ENCODE measurements at places on chromosomes 2 and 18. TPM values are rescaled to one million over a fixed set of nuclear protein-coding genes. Genes with fewer than 3 reads are reported as not detected.

Gene SH2D6
- not detected for total RNA-seq

- no peaks in the 10 kb centered on the region for H3K27me3 ChIP-seq
- peaks cover 8% of the 10 kb centered on the region for H3K4me1 ChIP-seq
- H3K4me3 ChIP-seq, result no peak overlapping the region
- H3K27ac ChIP-seq, result no peak overlapping the region
Observed at GRCh38 chr2:238596571-238597551, 170.1 kb downstream of the ASB1 start.

GRCh38 chr2:54634021-54634420 is 89.4 kb upstream of the EML6 start:
- H3K4me1 ChIP-seq, result peaks cover 15% of the 10 kb centered on the region
- no peak overlapping the region for H3K4me3 ChIP-seq
- no peaks in the 10 kb centered on the region for H3K36me3 ChIP-seq
- no peak overlapping the region for H3K27ac ChIP-seq
- H3K27me3 ChIP-seq, result no peaks in the 10 kb centered on the region

Gene GCKR
- 14.5 TPM for total RNA-seq

Measured in ovary (tissue), 10 donors.